NCI-H774 (cell line): ENCODE measurements at places on chromosomes 13 and 19.
A peak's percentile ranks its signal among the peaks of the same experiment; 100 is the strongest.

DNA sequence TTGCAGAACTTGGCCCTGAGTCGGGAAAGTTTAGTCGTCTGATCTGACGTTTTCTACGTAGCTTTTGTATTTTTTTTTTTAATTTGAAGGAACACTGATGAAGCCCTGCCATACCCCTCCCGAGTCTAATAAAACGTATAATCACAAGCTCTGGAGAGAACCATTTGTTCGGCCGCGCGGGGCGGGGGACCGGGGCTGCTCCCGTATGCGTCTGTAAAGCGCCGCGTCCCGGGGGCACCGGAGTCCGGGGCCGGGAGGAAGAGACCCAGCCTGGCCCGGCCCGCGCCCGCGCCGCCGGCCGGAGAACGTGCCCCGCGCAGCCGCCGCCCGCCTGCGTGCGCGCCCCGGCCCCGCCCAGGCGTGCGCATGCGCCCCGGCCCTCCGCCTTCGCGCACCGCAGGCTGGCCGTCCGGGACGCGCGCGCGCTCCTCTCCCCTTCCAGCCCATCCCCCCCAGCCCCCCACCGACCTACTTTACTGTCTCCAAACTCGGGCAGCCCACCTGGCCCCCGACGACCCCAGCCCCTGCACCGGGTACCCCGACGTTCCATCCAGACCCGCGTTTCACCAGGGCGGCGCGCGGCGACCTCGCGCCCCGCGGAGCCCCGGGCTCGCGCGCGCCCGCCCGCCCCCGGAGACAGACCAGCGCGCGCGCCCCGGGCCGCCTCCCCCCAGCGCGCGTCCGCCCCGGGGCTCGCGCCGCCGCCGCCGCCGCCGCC lies 785 bp upstream of the USF2 start:
- DNase-seq = peak; percentile 69

GRCh38 chr19:12867120-12868099 lies 13.8 kb downstream of the DNASE2 start:
- no peak for DNase-seq

- no peak for DNase-seq
These were observed 74.1 kb upstream of the MCF2L start for GRCh38 chr13:112894673-112895481.

- DNase-seq = no peak
These were observed 22.3 kb downstream of the IER2 start for GRCh38 chr19:13172346-13173138.

DNA sequence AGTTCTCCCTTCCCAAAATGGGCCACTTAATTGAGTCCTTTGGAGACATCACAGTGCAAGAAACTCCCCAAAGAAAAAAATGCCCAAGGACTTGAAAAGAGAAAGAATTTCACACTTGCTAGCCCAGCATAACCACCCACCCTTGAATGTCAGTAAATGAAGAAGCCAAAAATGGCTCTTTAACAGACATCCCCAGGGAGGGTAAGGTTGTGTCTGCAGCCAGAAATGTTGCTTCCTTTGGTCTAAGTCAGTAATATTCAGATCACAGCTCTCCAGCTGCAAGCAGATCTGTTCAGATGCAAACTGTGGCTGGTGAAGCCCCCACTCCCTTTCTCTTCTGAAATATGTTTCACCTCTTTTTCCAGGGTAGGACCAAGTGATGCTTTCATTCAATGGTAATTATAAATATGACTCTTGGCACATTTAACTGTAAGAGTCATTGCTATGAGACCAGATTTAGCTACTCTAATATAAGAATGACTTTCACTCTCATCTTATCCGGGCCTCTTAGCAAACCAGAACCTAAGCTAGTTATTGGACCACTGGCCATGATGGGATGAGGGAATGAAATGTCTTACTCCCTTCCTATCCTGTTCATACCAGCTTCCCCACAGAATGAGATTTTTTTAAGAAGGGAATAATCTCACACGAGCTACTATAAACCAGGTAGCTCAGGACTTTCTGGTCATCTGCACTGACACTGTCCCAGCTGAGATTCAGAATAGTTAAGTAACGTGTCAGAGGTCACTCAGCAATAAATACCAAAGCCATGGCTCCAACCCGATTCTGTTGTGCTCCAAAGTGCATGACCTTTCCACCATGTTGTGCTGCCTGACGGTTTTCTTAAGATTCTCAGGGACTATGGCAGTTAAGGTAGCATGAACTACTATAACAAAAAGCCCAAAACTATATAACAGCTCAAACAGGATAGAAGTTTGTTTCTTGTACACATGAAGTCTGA lies 234.1 kb downstream of the FOXO1 start:
- no peak for DNase-seq

DNA sequence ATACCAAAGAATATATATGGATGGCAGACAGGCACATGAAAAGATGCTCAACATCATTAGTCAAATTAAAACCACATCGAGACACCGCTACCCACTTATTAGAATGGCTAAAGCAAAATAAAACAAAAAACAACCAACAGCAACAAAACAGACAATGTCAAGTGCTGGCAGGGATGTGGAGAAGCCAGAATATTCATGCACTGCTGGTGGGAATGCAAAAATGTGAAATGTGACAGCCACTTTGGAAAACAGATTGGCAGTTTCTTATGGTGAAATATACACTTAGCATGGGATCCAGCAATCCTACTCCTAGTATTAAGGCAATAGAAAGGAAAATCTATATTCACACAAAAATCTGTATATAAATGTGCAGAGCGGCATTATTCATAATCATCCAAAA lies 8.6 kb downstream of the ELAVL1 start:
- DNase-seq = no peak

- DNase-seq = no peak
These were observed 7.1 kb downstream of the SERTM1 start for GRCh38 chr13:36680913-36681312.

DNA sequence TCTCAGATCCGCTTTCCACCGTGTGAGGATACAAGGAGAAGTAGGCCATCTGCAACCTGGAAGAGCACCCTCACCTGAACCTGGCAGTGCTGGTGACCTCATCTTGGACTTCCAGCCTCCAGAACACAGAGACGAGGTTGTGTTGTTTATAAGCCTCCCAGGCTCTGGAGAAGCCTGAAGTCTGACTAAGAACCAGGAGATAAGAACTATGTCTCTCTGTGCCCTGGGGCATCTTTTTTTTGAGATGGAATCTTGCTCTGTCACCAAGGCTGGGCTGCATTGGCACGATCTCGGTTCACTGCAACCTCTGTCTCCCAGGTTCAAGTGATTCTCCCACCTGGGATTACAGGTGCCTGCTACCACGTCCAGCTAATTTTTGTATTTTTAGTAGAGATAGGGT lies 14.5 kb downstream of the FCGBP start:
- no peak for DNase-seq

DNA sequence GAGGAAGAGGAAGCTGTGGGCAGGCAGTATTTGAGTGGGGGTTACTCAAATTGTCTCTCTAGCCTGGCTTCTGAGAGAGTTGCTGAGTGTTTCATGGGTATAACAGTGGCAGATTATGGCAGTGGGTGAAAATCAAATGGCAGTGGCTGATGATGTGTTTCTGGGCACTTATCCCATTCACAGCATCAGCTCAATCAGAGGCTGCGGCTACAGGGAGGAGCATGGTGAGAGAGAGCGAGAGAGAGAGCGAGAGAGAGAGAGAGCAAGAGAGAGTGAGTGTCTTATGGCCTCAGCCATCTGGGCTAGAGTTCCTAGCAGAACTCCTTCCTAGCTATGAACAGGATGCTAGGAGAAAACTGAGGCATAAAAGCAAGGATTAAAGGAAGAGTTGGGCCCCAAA lies 178.9 kb downstream of the OLFM4 start:
- no peak for DNase-seq

DNA sequence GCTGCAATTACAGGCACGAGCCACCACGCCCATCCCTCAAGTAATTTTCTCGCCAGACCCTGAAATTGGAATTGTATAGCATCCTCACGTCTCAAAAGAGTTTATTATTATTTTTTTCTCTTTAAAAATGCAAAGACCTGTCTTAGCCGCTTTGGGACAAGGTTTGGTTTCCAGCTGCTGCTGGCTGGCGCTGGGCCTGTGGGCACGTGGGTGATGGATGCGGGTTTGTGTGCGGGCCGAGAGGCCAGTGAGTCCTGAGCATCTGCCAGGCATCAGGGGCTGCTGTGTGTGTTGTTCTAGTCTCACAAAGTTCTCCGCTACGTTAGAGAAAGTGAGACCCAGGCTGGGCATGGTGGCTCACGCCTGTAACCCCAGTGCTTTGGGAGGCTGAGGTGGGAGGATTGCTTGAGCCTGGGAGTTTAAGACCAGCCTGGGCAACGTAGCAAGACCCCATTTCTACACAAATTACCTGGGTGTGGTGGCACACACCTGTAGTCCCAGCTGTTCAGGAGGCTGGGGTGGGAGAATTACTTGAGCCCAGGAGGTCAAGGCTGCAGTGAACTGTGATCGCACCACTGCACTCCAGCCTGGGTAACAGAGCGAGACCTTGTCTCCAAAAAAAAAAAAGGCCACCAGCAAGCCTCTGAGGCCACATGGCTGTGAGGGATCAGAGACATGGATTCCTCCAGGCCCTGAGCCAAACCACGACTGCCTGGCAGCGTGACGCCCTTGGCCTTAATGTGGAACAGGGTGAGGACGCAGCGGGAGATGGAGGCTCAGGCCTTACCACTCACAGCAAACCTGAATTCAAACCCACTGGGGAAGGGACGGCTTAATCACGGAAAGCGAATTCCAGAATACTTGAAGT lies 4.7 kb upstream of the TMPRSS9 start:
- DNase-seq = no peak

DNA sequence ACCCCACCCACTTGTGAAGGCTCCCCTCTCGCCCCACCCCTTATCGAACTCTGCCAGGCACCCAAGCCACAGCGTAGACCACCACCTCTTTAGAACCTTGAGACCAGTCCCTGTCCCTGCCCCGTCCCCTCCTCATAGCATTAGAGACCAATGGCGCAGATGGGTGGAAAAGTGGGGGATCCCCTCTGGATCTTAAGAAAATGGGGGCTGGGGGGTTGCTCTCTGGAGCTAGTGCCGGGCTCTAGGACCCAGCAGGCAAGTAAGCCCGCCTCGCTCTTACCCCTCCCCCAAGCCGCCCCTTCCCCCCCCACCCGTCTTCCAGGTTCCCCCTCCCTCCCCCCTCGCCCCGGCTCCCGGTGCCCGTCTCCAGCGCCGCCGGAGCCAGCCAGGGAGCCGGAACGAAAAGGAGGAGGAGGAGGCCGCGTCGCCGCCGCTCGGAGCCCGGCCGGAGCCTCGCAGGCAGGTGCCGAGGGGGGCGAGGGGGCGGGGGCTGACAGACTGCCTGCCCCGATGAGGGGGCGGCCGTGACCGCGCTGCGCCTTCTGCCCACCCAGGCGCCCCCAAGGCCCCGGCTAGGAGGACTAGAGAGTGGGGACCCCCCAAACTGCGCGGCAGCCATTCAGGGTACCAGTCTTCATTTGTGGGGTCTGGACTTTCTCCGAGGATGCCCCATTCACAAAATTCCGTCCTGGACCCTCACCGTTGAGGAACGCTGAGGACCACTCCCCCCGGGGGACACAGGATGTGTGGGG lies at the start of gene SPRED3:
SPRED3 (plus strand) TSS at position 349 of the 752 bp plus-strand sequence. CDS start 1,606 bp downstream, outside the sequence.
- DNase-seq = peak; percentile 53

DNA sequence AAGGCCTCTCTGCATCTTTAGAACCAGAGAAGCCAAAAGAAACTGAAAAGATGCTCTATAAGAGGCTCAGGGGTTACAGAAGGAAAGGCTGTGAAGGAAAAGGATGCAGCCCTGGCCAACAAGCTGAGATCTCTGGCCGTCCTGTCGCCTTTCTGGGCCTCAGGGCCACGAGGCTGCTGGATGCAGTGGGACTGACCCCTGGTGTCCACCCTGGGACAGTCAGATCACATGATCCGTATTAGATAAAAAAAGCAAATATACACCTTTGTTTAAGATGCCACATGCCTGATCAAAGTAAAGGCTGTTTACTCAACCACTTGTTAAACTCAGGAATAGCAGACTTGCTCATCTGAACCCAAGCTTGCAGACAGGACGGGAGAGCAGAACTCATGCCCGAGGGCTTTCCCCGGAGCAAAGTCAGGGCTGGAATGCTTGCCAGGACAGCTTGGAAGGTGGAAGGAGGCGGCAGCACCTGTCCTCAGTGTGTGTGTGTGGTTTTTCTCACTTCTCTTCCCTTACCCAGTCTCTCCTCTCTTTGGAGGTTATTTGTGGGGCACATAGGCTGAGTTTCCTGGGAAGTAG lies 206.5 kb upstream of the TSHZ3 start:
- no peak for DNase-seq

DNA sequence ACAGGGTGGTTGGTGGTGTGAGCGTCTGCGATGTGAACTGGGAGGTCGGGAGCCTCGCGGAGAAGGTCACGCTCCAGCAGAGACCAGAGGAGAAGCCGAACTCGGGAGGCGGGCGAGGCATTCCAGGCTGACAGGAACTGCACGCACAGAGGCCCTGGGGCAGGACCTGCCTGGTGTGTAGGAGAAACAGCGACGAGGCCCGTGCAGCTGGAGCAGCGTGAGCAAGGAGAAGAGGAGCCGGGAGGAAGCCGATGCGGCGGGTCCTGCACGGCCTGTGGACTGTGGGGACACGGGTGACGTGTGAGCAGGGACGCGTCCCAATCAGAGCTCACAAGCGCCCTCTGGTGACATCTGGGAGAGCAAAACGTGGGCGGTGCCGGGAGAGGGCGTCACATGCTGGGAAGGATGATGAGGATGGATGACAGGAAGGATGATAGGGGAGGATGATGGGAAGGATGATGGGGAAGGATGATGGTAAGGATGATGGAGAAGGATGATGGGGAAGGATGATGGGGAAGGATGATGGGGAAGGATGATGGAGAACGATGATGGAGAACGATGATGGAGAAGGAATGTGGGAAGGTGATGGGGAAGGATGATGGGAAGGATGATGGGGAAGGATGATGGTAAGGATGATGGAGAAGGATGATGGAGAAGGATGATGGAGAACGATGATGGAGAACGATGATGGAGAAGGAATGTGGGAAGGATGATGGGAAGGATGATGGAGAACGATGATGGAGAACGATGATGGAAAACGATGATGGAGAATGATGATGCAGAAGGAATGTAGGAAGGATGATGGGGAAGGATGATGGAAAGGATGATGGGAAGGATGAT lies 16.1 kb upstream of the MADCAM1 start:
- DNase-seq = peak; percentile 61

DNA sequence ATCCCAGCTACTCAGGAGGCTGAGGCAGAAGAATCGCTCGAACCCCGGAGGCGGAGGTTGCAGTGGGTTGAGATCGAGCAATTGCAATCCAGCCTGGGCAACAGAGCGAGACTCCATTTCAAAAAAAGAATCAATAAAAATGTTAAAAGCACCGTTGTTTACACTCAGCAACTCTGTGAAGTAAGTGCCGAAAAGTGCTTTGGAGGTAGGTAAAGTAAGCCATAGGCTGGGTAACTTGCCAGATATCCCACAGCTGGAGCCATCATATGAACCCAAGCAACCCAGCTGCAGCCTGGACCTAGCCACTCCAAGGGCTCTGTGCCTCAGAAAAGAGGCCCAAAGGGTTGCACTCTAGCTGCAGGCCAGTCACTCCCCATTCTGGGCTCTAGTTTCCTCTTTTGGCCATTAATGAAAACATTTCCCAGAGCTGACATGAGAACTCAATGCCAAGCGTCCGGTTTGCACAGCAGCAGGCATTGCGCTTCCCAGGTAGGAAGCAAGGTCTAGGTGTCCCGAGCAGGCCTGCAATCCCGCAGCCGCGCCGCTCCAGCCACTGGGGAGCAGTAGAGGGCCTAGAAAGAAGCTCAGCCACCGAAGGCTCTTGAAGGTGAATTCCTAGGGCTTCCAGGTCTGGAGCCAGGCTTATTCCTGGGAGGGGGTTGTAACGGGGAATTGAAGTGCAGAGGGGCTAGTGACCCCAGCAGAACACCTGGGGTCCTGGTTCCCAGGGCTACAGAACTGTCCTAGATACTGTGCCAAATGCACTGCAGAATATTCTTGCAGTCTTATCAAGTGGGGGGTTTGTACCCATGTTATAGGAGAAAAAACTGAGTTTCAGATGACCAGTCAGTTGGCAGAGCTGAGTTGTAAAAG lies 4.1 kb upstream of the CD79A start:
- peak; percentile 44 for DNase-seq

- DNase-seq = no peak
These were observed 85.8 kb upstream of the UBL3 start for GRCh38 chr13:29936051-29936813.
